MCF 10A (cell line): ENCODE measurements at places on chromosomes 3 and 15.

- DNase-seq, result no peak
Measured at GRCh38 chr3:9881441-9881840, 1.4 kb upstream of the CIDEC start.

DNA sequence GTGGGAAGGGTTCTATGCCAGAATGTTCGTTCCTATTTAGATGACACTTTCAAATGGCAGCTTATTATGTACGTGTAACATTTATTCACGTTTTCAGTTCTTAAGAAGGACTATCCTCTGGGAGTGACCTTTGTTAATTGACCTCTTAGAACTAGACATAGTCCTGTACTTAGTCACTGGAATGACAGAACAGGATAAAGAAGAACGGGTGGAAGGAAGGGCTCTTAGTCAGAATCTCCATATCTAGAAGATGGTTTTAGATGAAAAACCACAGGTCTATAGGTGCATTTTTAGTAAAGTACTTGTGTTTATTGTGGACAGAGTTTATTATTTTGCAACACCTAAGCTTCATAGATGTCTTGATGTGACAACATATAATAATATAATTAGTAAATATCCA is 6.5 kb downstream of the METTL6 start:
- no peak for DNase-seq

GRCh38 chr3:150073513-150073912 is 102.8 kb upstream of the PFN2 start:
- DNase-seq, result peak; percentile 14

DNA sequence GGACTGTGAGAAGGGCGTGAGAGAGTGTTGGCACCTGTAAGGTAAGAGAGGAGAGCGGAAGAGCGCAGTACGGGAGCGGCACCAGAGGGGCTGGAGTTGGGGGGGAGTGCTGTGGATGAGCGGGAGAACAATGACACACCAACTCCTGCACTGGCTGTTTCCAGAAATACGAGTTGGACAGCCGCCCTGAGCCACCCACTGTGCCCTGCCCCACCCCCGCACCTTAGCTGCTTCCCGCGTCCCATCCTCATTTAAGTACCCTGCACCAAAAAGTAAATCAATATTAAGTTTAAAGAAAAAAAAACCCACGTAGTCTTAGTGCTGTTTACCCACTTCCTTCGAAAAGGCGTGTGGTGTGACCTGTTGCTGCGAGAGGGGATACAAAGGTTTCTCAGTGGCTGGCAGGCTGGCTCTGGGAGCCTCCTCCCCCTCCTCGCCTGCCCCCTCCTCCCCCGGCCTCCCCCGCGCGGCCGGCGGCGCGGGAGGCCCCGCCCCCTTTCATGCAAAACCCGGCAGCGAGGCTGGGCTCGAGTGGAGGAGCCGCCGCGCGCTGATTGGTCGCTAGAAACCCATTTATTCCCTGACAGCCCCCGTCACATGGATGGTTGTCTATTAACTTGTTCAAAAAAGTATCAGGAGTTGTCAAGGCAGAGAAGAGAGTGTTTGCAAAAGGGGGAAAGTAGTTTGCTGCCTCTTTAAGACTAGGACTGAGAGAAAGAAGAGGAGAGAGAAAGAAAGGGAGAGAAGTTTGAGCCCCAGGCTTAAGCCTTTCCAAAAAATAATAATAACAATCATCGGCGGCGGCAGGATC is at the start of gene SOX2:
SOX2 (plus strand) TSS at position 601 of the 811 bp plus-strand sequence. CDS start 436 bp downstream, outside the sequence.
- peak; percentile 62 for DNase-seq

DNA sequence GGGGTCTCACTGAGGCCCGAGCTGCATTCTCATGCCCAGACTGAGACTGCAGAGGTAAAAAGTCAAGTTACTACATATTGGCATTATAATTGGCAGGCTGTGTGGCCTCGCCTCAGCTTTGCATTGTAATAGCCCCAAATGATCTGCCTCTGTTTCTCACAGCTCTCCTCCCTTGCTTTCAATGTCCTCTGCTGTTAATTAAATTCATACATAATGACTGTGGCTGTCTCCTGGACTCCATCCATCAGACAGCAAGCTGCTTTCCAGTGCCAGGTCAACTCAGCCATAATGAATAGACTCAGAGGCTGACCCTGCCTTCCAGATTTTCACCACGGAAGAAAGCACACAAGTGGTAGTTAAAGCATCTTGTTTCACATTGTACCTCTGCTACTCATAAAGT is 7.6 kb upstream of the RTP4 start:
- no peak for DNase-seq

DNA sequence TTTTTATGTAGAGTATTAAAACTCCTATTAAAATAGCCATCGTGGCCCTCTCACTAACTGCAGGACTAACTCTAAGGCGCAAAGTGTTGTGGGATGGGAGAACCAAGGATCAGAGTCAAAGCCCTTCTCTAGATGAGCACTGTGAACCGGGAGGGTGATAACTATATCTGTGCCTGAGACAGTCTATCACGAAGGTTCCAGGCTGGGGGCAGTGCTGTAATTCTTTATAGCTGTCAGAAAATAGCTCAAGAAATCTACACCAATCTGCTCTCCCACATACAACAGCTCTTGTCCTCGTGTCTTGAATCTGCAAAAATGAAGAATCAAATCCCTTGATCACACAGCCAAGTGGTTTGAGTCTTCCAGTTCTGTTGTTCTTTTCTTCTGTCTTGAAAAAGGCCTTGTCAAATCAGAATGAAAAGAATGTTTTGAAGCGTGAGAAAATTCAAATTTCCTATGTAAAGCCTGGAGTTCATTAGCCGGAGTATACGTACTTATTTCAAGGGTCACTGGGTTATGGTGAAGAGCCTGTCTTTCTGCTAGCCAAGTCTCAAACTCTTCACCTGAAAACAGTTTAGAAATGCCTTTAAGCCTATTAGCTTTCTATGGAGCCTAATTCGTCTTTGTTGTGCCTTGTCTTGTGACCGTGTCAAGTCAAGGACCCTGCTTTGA is 185.3 kb upstream of the NECTIN3 start:
- no peak for DNase-seq

- DNase-seq, result no peak
Measured at GRCh38 chr3:30462721-30463470, 143.5 kb upstream of the TGFBR2 start.

DNA sequence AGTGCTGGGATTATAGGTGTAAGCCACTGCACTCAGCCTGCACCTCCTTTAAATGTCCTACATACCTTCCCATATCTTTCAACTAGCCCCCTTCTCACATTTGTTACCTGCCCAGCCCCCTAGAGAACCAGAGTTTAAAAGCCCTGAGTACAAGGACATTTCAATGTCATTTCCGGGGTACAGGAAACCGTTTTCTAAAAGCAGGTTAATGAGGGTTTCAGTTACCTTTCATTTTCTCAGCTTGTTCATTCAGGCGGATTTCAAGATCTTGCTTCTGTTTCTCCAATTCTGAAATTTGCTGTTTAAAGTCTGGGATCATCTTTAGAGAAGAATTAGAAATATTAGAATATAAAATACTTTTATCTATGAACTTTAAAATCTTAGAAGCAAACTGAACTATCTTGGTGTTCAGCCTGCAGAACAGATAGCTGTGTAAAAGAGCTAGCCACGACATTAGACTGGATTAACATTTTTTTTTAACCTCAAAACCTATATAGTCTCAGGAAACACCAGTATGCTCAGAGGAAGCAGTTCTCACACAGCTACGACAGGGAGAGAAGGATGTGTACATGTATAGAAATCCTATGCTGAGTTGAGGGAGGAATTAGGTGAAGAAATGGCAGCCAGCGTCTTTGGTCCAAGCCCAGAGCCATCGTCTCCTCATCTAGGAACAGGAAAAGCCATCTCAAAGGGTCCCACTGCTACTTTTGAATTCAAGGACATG is 29.9 kb upstream of the GNB5 start:
- no peak for DNase-seq

- DNase-seq, result peak; percentile 13
Measured at GRCh38 chr15:99909592-99910295, 176.5 kb upstream of the LYSMD4 start.

- no peak for DNase-seq
Measured at GRCh38 chr15:31267161-31268107, 59.2 kb upstream of the KLF13 start.

DNA sequence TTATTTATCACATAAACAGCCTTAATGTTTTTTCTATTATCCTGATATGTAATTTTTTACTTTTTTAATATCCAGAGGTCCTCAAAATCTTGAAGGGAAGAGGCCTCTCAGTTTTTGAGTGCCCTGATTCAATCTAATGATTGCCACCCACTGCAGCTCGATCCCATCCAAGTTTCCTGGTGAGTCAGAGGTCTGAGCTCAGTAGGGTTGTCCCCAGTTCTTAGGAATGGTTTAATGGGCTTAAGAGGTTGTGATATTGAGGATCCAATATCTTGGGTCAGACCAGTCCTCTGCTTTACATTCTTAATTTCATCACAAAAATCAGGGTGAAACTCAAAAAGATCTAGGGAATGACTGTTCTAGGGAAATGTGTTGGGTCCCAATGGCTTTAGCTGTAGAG is 238.5 kb downstream of the NSUN3 start:
- DNase-seq, result peak; percentile 27

DNA sequence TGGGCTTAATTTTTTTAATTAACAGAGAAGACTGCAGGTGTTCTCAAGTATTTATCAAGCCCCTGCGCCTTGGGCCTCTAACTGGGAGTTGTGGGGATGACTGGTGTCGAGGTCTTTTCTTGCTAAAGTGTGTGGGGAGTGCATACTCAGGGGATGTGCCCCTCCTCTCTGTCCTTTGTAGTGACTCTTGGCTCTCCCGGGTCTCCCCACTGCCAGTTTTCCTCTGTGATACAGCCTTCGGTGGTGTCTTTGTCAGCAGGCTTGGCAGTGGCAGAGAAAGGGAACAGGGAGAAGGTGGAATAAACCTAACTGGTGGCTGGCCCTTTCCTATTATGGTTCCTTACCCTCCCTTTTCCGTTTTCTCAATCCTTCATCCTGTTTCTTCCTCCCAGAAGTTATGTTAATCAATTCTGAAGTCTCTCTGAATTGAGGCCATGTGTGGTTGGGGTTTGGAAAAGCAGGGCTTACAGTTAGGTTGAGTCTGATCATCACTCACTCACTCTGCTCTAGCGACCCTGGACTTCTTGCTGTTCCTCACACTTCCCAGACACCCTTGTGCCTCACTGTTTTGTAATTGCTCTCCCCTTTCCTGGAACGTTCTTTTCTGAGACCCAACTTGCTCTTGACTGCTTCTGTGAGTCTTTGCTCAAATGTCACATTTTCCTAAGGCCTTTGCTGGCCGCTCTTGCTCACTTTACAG is 158.1 kb downstream of the PTPRG start:
- DNase-seq, result no peak

DNA sequence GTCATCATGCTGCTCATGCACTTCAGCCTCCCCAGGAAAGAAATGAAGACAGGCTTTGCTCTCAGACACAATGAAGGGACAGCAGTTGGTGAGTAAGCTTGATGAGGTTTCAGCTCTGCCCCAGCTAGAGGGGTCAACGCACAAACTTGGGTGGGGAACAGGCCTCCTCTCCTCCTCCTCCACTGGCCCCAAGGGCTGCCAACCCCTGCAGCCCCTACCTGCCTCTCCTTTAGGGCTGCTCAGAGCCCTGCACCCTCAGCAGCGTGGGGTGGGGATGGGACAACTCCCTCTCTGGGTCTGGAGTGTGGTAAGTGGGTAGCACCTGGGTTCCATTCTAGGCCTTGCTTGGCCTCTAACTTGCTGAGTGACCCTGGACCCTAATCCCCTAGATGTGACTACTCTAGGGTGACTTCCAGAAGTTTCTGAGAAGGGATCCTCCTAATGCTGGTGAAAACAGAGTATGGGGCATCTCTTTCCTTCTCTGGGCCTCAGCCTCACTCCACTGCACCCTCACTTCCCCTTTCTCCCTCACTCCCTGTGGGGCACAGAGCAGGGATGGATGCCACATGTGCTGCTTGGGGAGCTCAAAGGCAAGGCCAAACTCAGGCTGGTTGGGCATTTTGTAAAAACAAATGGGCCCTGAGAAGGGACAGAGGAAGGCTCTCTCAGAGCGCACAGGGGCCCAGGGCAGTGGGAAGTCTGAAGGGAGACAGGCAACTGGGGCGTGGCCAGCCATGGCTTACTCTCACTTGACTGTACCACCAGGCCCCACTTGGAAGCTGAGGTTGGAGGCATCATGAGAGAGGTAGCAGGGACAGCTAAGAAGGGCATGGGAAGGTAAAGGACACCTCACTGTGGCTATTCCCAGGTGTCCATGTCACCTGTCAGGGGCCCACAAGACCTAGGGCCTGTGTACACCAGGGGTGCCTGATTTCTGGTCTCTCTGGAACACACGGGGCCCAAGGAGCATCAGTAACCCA is 64.0 kb downstream of the SYNM start:
- no peak for DNase-seq

DNA sequence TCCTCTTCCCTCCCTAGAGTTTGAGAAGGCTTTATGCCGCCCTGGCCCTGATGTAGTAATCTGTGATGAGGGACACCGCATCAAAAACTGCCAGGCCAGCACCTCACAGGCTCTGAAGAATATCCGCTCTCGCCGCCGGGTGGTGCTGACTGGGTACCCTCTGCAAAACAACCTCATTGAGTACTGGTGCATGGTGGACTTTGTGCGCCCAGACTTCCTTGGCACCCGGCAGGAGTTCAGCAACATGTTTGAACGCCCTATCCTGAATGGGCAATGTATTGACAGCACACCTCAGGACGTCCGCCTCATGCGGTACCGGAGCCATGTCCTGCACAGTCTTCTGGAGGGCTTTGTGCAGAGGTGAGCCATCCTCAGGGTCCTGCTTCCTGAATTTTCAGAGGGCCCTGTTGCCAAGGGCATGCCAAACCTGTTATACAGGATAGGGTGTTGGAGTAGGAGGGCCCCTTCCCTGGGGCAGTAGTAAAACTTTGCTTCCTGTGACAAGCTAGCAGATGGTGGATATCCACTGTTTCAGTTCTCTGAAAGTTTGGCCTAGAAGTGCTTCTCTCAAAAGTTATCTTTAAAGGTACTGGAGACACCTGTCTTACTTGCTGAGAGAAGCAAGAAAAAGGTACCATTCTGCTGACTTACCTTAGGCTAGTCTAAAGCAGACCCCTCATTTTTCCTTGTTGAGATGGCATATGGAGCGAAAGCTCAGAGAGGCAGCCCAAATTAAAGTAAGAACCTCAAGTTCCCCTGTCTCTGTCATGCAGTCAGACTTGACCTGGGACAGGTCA is 33.7 kb upstream of the TEX264 start:
- no peak for DNase-seq

DNA sequence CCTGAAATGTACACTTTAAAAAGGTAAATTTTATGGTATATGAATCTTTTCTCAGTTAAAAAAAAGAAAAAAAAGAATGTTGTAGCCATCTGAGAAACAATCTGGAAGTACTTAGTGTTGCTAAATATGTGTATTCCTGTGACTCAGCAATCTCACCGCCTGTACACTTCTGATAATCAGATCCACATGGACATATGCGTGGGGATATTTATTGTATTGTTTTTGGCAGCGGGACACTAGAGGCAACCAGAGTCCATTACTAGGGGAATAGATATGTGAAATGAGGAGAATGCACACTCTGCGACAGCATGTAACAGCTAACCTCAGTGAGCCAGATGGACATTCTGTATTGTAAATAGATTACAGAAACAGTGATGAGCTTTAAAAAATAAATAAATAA is 65.4 kb downstream of the AQP9 start:
- peak; percentile 80 for DNase-seq

- no peak for DNase-seq
Measured at GRCh38 chr15:99906311-99906710, 173.1 kb upstream of the LYSMD4 start.
